Brain pericyte (primary cell): ENCODE measurements at places on chromosomes 11 and 22.

GRCh38 chr11:66883016-66883965, 26.4 kb downstream of the LRFN4 start:
- no peak for DNase-seq

GRCh38 chr11:122505304-122506006, 150.1 kb upstream of the UBASH3B start:
- peak; percentile 72 for DNase-seq

- no peak for DNase-seq
Observed at GRCh38 chr11:118749429-118749828, 41.5 kb downstream of the DDX6 start.

- no peak for DNase-seq
Observed at GRCh38 chr11:69212798-69213110, 57.0 kb downstream of the SMIM38 start.

DNA sequence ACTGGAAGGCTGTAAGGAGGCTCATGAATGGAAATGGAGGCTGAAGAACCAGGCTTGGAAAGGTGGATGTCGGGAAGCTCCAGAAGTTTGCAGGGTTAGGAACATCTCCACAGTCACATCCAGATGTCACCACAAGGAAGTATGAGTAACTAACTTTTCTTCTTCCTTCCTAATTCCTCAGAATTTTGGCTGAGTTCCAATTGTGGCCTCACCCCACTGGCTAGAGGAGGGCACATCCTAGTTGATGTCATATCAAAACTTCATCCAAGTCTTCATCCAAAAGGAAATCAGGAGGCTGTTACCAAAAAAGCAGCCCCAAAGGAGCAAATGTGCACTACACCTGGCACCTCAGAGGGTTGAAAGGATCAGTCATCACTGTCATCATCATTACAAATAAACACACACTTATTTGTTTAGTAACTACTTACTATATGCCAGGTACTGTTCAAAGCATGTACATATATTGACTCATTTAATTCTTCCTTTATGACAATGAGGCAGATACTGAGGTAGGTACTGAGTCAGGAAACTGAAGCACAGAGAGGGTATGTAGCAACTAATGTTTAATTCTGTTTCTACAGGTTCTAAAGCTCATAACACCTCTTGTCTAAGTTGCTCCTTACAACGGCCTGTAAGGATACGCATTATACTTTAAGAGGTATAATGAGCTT, 7.3 kb upstream of the PTPN5 start:
- DNase-seq: no peak

- DNase-seq: no peak
Observed at GRCh38 chr22:16932577-16932976, 75.4 kb downstream of the GAB4 start.

DNA sequence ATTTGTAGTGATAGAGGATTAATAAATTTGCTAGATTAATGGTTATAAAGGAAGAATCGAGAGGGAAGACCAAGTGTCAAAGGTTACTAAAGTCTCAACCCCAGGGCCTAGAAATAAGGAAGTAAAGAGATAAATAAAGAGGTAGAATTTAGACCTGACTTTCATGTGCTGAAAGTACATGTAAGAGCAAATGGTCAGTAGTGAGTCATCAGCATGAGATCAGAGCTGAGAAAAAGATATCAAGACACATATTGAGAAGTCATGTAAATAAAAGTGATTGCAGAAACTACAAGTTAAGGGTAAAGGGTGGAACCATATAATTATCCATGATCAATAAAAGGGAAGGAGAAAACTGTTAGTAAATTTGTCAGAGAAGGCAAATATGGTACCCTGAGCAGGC, 1.4 kb upstream of the OR8B8 start:
- no peak for DNase-seq
